ENCODE measurements at places on chromosomes 11 and 22.

DNA sequence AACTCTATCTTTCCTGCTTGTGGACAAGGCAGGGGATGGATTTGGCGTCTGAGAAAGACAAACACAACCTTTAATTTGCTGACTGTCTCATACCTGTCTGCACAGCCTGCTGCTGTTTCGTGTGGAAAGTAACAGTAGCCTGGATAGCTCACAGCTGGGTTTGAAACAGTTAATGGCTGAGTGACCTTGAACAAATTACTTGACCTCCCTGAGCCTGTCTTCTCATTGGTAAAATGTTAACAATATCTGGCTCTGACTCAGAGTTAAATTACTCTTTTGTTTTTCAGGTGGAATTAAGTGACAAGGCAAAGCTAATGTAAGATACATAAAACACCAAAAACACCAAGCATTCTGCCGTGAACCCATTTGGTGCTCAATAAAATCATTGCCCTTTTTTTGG, 41.1 kb upstream of the ADA2 start:
- no peak for DNase-seq

DNA sequence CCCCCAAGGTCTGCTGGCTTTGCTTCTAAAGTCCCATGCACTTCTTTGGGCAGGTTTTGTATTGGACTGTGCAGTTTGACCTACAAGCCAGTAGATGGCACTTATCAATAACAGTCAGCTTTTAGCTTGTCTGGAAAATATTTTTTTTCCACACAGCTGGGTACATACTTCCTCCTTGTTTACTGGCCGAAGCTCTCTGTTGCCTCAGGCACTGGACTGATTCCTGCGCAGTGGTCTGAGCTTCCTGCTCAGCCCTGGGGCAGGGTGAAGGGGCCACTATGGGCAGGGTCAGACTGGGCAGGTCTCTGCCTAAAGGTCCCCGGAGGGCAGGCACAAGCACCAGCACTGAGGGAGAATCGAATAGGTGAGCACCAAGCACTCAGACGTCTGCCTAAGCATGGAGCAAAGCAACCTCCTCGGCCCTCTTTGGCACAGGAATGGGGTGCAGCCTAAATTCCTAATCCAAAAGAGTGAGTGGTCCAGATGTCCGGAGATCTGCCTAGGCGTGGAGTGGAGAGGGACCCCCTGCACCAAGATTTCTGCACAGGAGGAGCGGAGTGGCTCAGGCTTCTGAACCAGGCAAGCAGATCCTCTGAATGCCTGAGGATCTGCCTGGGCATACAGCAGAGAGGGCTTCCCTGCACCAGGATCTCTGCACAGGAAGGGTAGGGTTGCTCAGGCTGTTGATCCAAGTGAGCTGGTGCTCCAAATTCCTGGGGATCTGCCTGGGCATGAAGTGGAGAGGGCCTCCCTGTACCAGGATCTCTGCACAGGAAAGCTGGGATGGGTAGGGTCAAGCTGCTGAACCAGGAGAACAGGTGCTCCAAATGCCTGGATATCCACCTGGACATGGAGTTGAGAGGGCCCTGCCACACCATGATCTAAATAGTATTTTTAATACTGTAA, 105.9 kb upstream of the C11orf58 start:
- peak; percentile 6 for DNase-seq

DNA sequence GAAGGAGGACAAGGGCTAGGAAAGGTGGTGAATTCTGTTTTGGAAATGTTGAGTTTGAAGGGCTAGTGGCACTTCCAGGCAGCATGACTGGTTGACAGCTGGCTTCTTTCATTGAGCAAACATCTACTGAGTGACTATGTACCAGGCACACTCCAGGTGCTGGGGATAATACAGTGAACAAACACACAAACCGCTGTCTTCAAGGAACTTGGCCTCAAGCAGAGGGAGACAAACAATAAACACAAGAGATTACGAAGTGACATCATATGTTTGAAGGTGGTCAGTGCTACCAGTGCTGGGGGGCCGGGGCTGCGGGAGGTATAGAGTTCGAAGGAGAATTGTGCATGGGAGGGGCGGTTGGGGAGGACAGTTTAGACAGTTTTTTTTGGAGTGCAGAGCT, 197.0 kb upstream of the SORL1-AS1 start:
- DNase-seq = no peak

DNA sequence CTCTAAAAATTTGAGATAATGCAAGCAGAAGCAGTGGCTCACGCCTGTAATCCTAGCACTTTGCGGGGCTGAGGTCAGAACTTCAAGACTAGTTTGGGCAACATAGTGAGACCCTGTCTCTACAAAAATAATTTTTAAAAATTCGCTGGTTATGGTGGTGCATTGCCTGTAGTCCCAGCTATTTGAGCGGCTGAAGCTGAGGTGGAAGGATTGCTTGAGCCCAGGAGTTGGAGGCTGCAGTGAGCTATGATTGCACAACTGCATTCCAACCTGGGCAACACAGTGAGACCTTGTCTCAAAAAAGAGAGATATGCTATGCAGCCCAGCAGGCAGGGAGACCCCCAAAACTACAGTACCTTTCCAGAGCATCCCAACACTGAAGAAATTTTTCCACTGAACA, 2.3 kb downstream of the CTSC start:
- DNase-seq = no peak

DNA sequence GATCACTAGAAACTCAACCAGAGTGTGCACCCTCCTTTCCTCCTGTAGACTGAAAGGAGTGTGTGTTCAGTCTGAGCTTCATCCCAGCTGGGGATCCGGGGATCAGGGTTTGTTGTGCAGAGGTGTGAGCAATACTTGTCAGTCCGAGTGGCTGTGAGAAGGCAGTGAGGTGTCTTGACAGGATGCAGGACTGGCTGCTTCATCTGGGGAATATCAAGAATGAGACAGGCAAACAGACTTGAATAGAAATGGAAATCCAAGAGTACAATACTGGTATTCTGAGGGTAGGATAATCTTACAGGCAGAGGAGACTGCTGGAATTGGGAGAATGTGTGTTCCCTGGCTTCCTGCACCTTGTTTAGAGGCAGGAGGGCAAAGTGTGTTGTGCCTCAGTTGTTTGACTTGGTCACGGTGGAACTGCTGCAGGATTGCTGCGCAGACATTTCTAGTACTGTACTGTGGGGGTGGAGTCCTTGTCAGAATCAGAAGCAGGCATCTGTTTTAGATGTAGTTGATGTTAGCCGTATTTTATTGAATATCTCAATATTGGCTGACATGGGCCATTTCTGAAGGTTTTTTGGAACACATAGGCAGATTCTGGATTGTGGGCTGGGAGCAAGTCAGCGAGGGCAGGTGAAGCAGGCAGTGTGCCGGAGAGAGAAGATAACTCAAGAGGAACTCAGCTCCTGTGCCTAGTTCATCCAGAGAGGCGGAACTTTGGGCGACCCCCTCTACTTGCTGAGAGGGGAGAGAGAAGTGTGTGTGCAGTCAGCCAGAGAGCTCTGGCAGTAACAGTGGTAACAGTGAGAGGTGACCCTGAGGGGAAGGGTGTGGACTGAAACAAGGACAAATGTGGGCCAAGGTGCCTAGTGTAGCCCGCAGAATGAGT, 27.1 kb upstream of the GRK2 start:
- no peak for DNase-seq

GRCh38 chr11:127454856-127455255, 454.3 kb upstream of the KIRREL3 start:
- DNase-seq = no peak

- DNase-seq = no peak
Measured at GRCh38 chr11:110883256-110883655, 171.0 kb upstream of the ARHGAP20 start.

DNA sequence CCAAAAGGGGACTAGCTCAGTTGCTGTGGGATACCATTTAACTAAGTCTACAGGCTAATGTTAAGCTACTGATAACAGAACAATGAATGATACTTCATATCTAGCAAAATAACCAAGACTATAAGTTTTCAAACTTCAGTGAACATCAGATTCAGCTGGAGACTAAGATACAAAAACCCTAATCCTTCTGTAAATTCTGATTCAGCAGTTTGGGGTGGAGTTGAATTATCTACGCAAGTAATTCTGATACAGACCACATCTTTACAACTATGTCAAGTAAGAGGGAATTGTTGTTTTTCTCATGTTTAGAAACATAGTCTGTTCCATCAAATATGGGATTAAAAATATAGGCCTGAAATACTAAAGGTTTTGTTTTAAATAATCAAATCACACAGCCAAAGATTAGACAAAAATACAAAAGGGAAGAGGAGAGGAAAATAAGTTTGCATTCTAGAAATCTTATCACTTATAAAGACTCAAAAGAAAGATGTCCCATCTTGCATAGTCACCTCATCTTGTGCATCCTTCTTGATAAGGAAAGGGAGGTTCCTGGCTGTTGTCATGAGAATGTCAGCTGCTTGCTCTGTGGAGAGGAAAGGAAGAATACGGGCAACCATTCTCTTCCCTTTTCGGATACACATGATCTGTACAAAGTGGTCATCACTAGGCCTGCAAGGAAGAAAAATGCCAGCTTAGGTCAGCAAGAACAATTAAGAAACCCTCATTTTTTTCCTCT, 21.4 kb downstream of the PATL1 start:
- DNase-seq = no peak

GRCh38 chr11:130652671-130653335, 204.4 kb downstream of the ADAMTS15 start:
- peak; percentile 53 for DNase-seq

DNA sequence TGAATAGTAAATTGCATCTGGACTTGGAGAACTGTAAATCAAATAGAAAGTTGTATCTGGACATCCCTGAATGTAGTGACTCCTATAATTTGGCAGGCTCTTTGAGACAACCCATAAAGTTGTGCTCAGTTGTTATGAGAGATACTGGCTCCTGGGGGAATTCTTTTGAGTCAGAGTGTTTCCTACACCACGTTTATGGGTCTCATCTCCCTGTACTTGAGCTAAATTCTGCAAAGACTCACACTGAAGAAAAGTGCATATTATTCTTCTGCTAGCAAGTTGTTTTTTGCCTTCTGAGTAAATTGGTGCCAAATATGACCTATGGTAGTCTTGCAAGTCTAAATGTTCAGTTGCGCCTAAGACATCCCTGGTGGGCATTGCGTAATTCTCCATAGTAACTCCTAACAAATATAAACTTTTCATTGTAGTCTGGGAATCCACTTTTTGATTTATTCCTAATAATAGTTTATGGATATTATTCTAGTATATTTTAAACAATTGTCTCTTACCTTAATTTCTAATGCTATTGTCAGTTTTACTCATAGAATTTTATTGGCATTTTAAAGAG, 5.0 kb downstream of the ZNF215 start:
- DNase-seq = no peak

- no peak for DNase-seq
Measured at GRCh38 chr11:125343086-125343717, 152.9 kb downstream of the FEZ1 start.

GRCh38 chr22:26008587-26008986, 160.7 kb upstream of the SEZ6L start:
- DNase-seq = no peak

DNA sequence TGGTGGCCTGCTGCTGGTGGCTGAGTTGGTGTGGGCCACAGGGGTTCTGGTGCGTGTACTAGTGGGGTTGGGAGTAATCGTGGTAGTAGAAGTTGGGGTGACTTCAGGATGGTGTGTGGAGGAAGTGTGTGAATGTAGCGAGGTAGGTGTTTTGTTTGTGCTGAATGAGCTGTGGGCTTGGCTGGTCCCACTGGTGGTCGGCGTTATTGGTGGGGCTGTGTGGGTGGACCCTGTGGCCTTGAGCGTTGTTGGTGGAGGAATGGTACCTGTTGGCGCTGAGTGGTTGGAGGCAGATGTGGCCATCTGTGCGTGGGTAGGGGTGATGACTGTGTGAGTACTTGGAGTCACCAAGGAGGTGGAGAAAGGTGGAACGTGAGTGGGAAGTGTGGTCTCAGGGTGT, 18.4 kb downstream of the MUC6 start:
- DNase-seq = no peak

DNA sequence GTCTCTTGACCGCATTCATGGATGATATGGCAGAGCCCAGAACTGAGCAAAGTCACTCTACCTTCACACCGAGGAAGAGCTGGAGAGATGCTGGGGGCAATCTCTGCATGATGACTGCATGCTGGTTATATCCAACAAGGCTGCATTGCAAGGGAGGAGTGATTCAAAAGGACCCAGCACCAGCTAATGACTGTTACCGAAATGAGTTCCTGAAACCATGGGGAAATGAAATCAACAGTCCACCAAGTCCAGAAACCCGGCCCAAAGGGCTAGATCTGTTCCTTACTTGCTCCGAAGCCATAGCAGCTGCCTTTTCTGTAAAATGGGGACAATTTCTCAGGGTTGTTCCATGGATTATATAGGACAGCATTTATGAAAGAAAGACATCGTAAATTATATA, 1.2 kb upstream of the SMIM35 start:
- no peak for DNase-seq

- no peak for DNase-seq
Measured at GRCh38 chr22:49887702-49888101, 30.5 kb downstream of the ALG12 start.

GRCh38 chr11:73800276-73800806, 12.7 kb downstream of the MRPL48 start:
- DNase-seq = no peak

Measured in fibroblast of skin of scalp (primary cell).